GM12864 (cell line): ENCODE measurements at places on chromosomes 11 and 22.
A peak's percentile ranks its signal among the peaks of the same experiment; 100 is the strongest.

- DNase-seq = no peak
Observed at GRCh38 chr11:118012083-118012669, 26.0 kb downstream of the IL10RA start.

DNA sequence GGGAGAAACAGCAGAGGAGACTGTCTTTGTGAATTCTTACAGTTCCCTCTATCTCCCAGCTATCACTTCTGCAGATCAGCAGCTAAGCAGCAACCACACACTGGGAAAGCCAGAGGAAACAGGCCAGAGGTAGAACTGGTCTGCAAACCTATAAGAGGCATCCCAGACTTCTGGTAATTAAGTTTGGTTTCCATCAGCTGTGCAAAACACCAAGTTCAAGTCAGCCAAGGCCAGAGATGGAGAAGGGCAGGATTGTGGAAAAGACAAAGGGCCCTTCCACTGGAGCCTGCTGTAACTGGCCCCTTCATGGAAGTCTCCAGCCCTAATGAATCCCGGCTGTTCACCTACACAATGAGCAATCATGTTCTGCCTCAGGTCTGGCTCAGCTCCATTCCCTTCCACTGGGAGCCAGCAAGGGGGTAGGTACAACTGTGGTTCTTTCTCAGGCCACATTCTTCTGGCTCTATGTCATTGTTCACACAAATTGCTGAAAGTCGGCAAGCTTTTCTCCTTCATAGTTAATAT, 4.6 kb upstream of the PAMR1 start:
- no peak for DNase-seq

DNA sequence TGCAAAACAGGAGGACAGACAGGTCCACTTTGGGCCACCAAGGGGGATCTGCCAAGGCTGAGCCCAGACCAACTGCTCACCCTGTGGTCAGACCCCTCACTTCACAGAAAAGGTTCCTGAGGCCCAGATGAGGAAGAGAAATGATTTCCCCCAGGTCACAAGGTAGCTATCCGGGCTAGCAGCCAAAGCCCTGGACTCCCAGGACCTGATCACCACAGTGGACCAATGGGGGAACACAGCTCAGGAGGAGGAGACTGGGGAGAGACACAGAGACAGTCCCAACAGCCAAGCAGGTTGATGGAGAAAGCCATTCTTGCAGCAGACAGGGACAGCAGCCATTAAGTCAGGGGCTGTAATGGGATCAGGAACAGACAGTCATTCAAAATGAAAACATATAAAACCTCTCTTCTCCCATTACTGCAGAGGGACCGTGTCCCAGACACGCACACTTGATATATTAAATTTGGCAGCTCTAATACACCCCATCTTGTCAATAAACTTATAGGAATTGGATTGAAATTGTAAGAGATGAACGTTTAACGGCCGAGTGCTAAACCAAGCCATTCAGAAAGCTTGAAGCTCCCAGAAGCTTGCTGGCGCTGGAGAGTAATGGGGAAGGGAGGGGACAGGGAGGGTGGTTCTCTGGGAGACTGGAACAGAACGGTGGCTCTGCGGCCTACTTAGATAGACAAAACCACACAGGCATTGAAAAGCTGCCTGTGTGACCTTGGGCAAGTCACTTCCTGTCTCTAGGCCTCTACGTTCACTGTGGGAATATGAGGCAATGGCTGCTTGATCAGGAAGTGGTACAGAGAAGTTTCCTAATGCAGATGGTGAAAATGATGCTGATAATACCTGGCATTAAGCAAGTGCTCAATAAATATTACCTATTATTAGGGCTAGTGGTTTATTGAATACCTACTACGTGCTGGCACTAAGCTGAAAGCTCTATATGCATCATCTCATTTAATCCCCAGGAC, 16.0 kb downstream of the ZMAT5 start:
- no peak for DNase-seq

- no peak for DNase-seq
Observed at GRCh38 chr22:20111045-20111688, 4.7 kb upstream of the RANBP1 start.

- DNase-seq = no peak
Observed at GRCh38 chr11:133065847-133066485, 466.3 kb downstream of the OPCML start.

GRCh38 chr11:34363363-34364084, 5.7 kb upstream of the ABTB2 start:
- DNase-seq = no peak

- no peak for DNase-seq
Observed at GRCh38 chr11:45145379-45146071, 914 bp upstream of the PRDM11 start.

DNA sequence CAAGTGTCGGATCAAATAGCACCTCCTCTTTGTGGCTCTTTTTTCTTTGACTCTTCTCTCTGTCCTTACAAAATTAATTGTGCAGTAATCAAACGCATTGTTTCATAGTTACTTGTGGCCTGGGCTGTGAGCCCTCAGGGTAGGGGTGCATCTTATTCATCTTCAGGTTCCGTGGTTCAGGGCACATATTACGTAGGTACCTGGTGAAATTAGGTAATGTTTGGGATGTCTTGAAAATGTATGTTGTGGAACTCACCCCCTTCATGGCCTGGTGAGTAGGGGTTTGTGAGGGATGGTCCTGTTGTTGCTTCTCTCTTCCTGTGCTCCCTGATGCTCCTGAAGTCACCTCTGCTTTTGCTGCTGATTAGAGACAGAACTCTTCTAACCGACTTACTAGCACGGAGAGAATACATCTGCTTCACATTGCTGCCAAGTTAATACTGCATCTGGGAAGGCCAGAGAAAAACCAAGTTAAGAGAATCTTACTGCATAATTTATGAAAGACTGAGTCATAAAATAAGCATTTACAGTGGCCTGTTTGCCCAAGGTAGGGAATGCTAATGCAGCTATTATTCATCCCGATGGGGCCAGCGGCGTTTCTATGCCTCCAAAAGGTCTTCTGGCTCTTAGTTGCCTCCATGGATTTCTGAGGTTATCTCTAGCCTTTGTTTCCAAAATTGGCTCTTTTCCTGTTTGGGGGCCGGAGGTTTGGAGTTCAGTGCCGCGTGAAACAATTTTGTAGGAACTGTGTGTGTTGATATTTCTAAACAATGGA, 66.9 kb downstream of the TBC1D22A start:
- DNase-seq = no peak

DNA sequence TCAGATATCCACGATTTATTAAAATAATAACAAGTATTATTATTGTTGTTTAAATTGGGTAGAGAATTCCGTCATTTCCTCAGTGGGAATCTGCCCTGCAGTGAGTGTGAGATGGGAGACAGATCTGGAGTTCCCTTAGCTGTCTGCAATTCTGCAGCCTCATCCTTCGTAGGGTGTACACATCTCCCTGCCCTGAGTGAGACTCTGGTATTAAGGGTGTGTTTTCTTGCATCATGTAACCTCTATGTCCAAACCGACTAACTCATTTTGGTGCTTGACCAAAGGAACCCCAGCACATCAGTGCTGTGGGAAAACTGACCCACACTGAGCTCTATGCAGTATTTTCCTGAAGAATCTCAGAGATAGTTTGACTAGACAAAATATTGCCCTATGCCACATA, 157.6 kb downstream of the LDLRAD3 start:
- no peak for DNase-seq

- no peak for DNase-seq
Observed at GRCh38 chr11:2406451-2406850, 5.9 kb downstream of the TSSC4 start.

DNA sequence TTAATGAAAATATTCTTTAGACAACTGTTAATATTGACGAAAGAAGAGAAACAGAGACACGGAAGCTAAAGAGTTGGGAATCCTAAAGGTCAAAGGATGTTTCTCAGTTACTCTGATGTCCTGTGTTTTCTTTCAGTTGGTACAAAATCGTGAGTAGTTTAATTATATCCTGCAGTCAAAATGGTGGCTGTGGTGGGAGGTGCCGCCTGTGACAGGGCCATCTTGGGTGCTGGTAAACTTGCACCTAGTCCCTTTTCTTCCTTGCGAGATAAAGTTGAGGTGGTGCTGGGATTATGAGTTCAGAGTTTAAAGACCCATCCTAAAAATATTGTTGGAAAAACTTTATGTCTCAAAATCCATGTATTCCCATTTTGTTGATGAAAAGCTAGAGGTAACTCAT, 2.2 kb downstream of the CECR2 start:
- no peak for DNase-seq

DNA sequence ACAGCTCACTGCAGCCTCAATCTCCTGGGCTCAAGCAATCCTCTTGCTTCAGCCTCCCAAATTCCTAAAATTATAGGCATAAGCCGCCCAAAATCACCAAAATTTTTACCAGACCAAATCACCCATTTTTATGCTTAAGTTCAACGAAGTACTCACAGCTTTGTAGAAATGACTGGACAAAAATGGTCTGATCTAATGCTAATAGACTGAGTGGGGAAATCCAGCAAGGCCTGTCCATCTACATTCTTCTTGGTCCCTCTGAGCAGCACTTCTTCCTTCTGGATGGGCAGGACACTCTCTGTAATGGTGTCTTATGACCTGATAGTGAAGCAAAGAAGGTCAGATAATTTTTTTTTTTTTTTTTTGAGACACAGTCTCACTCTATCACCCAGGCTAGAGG, 18.7 kb upstream of the OR6X1 start:
- no peak for DNase-seq

DNA sequence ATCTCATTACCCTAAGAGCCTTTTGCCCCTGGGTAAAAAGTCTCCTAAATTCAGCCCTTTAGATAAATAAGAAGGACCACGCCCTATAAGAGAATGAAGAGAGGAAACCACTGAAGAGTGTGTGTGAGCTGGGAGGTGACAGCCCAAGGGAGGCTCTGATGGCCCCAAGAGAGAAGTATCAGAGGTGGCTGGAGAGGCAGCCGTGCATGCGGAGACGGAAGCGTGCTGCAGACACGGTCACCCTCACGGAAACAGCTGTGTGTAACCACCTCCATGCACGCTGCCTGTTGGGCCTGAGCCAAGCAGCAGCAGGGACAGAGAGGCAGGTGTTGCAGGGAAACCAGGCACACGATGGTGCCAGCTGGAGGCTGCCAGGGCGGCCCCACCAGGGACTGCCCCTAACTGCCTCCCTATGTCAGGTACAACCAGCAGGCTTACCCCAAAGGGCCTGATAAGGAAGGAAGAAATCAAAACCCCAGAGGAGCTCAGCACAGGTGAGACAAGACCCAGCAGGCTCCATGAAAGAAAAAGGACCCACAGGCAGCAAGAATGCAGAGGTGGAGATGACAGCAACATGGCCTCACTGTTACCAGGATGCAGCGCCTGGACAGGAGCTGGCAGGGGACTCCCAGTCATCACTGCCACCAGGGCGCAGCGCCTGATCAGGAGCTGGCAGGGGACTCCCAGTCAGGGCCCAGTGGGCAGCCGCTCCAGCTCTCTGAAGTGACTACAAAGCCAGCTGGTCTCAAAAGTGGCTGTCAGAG, 7.8 kb downstream of the LARGE2 start:
- DNase-seq = peak; percentile 86

DNA sequence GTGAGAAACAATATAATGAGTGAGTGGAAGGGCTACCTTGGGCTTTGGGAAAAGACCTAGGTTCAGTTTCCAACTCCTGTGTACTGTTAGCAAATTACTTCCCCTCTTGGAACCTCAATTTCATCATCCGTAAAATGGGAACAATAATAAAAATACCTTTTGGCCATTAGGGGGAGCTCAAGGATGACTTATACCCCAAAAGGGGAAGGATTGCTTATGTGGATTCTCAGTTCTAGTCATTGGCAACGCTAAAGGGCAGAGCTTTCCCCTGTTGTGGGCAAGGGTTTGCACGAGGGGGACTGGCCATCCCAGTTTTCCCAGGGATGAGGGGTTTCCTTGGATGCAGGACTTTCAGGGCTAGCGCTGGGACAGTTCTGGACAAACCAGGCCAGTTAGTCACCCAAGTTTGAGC, 3.1 kb upstream of the COMMD9 start:
- DNase-seq = peak; percentile 22

GRCh38 chr11:16777613-16777975, 39.1 kb downstream of the C11orf58 start:
- no peak for DNase-seq

DNA sequence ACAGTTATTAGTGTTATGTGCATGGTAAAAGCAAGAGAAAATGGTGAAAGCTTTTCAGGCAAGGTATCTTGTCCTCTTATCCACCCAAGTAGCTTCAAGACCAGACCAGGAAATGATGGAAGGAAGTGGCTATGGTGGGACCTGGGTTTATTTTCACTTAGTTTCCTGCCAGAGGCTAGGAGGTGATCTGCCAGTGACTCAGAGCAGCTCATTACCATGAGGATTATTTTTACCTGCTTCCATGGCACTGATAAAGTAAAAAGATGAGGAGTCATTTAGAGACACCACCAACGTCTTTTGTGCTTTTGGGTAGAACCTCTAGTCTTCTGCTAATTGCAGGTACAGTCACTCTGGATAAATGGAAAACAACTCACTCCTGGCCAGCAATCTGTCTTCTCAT, 339.9 kb upstream of the KIRREL3 start:
- no peak for DNase-seq

- no peak for DNase-seq
Observed at GRCh38 chr11:126495281-126496220, 140.1 kb downstream of the ST3GAL4 start.

DNA sequence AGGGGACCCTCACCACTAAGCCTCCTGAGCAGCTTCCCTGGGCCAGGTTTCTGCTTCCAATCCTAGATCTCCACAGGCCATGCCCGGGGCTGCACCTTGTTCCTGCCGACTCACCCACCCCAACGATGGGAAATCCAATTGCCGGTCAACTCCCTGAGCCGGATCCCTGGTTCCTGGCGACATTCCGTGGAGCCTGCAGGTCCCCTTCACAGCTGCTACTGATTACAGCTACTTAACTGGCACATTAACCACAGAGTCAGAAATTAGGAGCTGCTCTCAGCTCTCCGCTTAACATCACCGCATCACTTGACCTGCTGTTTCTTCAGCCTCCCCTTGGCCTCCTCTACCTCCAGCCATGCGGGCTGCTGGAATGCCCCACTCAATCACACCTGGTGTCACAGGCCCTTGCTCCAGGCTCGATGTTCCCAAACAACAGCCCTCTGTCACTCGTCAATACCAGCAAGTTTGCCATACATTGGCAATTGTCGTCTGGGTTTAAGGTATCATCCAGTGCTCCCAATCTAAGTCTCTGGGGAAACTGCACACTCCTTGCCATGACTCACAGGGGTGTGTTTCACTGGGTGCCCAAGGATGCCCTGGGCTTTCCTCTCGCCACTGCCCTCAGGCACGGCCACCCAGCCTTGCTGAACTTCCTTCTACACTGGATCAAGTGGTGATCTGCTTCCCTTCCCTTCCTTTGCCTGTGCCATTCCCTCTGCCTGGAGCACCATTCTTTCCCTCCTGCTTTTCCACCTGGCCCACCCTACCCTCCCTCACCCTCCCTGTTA, 181.0 kb downstream of the MN1 start:
- no peak for DNase-seq

- DNase-seq = no peak
Observed at GRCh38 chr22:45702981-45703380, 31.3 kb downstream of the ATXN10 start.
